Fibroblast of skin of right biceps (primary cell): ENCODE measurements at places on chromosomes 2 and 18.
A peak's percentile ranks its signal among the peaks of the same experiment; 100 is the strongest.

- DNase-seq = no peak
These were observed 124.1 kb downstream of the RAPGEF4 start for GRCh38 chr2:172859581-172860335.

DNA sequence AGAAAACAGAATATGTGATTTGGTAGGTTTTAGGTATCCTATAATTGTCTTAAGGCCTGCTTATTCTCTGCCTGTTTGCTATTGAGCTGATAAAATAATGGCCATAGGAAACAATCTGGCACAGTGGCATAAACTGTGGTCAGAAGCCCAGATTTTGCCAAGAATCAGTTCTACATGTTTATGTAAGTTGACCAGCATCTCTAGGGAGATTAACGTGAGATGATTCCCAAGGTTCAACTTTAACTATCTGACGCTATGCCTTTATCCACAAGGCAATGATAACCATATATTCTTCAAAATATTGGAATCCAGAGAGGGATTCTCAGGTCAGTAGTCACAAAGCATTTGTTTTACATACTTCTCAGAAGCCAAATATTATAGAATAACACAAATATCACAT lies 25.6 kb downstream of the AP1S3 start:
- DNase-seq = peak; percentile 36

DNA sequence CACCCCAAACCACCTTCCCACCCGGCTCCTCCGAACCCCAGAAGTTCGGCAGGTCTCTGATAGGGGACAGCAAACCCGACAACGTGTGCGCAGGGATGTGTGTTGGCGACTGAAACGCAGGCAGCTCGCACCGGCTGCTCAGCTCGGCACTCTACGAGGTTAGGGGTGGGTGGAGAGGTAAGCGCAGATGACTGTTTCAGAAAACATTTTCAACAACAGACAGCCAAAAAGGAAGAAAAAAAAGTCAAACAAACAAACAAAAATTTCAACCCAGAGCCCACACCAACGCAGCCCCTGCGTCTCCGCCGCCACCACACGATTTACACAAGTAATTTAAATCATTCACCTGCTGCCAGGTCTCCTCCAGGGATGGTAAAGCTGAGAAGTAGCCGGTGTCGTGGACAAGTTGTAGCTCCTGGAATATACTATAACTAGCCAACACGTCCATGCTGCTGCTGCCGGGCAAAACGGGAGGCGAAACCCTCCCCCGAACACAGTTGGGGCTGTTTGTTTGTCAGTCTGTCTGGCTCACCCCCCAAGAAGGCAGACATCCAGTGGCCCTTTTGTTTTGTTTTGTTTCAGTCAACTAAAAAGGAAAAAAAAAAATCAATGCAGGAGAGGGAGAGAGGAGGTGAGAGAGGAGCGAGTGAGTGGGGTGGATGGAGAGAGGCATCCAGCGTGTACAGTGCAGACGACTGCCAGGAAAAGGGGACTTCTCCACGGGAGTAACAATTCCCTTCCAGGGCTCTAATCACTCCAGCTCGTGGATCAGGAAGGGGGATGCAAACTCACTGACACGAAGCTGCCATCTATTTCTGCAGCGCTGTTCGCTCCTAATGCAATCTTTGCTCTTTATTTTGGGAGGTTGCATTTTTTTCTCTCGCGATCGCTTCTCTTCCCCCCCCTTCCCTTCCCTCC lies at the start of gene KLF7:
TSS of gene KLF7 (minus strand) at position 828 of the 918 bp plus-strand sequence. CDS start at position 448, 380 bp downstream.
- DNase-seq = peak; percentile 44

- no peak for DNase-seq
These were observed 47.5 kb upstream of the ASAP2 start for GRCh38 chr2:9158786-9159779.

DNA sequence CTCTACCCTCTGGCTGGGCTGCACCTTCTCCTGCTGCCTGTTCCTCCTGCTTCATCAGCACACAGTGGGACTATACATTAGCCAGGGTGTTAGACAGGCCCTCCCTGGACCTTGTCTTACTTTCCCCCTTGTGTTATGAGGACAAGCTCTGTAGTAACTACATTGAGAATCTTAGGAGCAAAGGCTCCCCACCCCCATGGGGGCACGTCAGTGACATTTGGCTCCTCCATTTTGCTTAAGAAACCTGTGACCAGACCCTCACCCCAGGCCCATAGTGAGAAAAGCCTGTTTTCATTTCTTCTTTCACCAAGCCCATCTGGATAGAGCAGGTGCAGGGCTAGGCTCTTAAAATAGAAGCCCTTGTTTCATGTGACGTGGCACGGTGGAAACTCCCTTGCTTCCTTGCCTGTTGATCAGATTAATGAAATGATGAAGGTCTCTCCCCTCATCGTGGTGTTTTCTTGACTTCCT lies 146.7 kb downstream of the RPIA start:
- DNase-seq = no peak

GRCh38 chr2:207135340-207135739 lies 30.4 kb downstream of the KLF7 start:
- DNase-seq = peak; percentile 51

GRCh38 chr2:35852-36251 lies 10.5 kb downstream of the FAM110C start:
- no peak for DNase-seq
